ENCODE measurements at places on chromosomes 2 and 18. TPM values are rescaled to one million over a fixed set of nuclear protein-coding genes. Genes with fewer than 3 reads are reported as not detected.

The IL36B gene
- not detected for total RNA-seq

The TUBB8B gene
- total RNA-seq: not detected

The MSTN gene
- 0.13 TPM for total RNA-seq

The PDE11A gene
- 0.50 TPM for total RNA-seq

The HRH4 gene
- 0.07 TPM for total RNA-seq

The REG3A gene
- not detected for total RNA-seq

The CD207 gene
- total RNA-seq: not detected

The MC4R gene
- not detected for total RNA-seq

The LTBP1 gene
- total RNA-seq: 565 TPM

The C1QL2 gene
- total RNA-seq: not detected

The DPP4 gene
- total RNA-seq: 39.1 TPM

The SKA1 gene
- total RNA-seq: 3.0 TPM

The MSGN1 gene
- not detected for total RNA-seq

The CTLA4 gene
- total RNA-seq: not detected

The REG1B gene
- total RNA-seq: not detected

The NYAP2 gene
- total RNA-seq: not detected

The AKAIN1 gene
- not detected for total RNA-seq

The GPC1 gene
- 150 TPM for total RNA-seq

The HAAO gene
- 0.85 TPM for total RNA-seq

The FHOD3 gene
- 7.0 TPM for total RNA-seq

The COL5A2 gene
- 889 TPM for total RNA-seq

The PCARE gene
- not detected for total RNA-seq

The VWC2L gene
- total RNA-seq: not detected

The AFF3 gene
- 3.4 TPM for total RNA-seq

The RAB27B gene
- total RNA-seq: 10.6 TPM

The PAX3 gene
- total RNA-seq: not detected

The DDX18 gene
- total RNA-seq: 45.6 TPM

The TMEM182 gene
- 3.7 TPM for total RNA-seq

The KCTD18 gene
- 24.4 TPM for total RNA-seq

The NDC80 gene
- 2.4 TPM for total RNA-seq

The RPIA gene
- 6.7 TPM for total RNA-seq

The MTIF2 gene
- total RNA-seq: 27.1 TPM

The SMCHD1 gene
- 71.2 TPM for total RNA-seq

The GPR55 gene
- total RNA-seq: not detected

The CPLX4 gene
- total RNA-seq: not detected

The MDH1B gene
- 0.33 TPM for total RNA-seq

The CHRNG gene
- total RNA-seq: not detected

The RPRM gene
- not detected for total RNA-seq

The ZSWIM2 gene
- 0.10 TPM for total RNA-seq

The SLC14A1 gene
- total RNA-seq: 167 TPM

The DPP10 gene
- not detected for total RNA-seq

The DSG4 gene
- not detected for total RNA-seq

The COLEC12 gene
- total RNA-seq: 21.1 TPM

The DSC3 gene
- 0.46 TPM for total RNA-seq

The RBM44 gene
- 0.33 TPM for total RNA-seq

The GYPC gene
- total RNA-seq: 39.3 TPM

The NAT8 gene
- not detected for total RNA-seq

The REV1 gene
- total RNA-seq: 33.0 TPM

The ACTG2 gene
- total RNA-seq: 32.7 TPM

The ZBTB7C gene
- 0.46 TPM for total RNA-seq

The PTH2R gene
- total RNA-seq: 0.17 TPM

The FAM237A gene
- not detected for total RNA-seq

The BMP10 gene
- total RNA-seq: not detected

The SERPINB10 gene
- not detected for total RNA-seq

The CRACDL gene
- total RNA-seq: 0.03 TPM

The RAPH1 gene
- 35.6 TPM for total RNA-seq

The LIMS2 gene
- total RNA-seq: 8.3 TPM

The CYTIP gene
- 5.5 TPM for total RNA-seq
